ENCODE measurements at places on chromosomes 4 and X. TPM values are rescaled to one million over a fixed set of nuclear protein-coding genes. Genes with fewer than 3 reads are reported as not detected.

OCIAD2 gene
- 29.2 TPM for total RNA-seq

VEGFC gene
- 16.1 TPM for total RNA-seq

FRYL gene
- total RNA-seq = 85.0 TPM

LRIT3 gene
- total RNA-seq = 0.12 TPM

CT45A2 gene
- not detected for total RNA-seq

SPARCL1 gene
- 299 TPM for total RNA-seq

GRCh38 chrX:29461039-29461438 lies 754.3 kb upstream of the MAGEB2 start:
- no peak for DNase-seq

- no peak for DNase-seq
These were observed 1.5 kb downstream of the NMU start for GRCh38 chr4:55634417-55635128.

GRCh38 chrX:76433219-76433618 lies 5.7 kb downstream of the MAGEE1 start:
- DNase-seq = no peak

- DNase-seq = no peak
These were observed 2.0 kb upstream of the ATRX start for GRCh38 chrX:77788050-77788449.

DNA sequence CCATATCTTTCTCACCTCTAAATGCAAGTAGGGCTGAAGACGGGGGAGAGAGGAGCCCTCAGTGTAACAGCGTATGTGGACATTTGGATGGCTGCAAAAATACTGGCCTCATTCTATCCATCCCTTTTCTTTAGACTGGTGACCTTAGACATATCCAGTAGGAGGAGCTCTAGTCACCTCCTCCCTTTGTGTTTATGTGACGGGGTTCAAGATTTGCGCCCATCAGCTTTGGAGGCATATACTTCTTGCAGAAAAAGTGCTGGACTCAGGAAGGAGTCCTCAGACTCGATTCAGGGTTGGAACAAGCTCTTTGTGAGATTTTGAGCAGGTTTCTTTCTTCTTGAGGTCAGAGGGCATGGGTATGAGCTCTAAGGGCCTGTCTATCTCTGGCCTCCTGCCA lies 86.2 kb downstream of the MAMLD1 start:
- no peak for DNase-seq

GRCh38 chr4:174537634-174538033 lies 15.3 kb upstream of the HPGD start:
- no peak for DNase-seq

DNA sequence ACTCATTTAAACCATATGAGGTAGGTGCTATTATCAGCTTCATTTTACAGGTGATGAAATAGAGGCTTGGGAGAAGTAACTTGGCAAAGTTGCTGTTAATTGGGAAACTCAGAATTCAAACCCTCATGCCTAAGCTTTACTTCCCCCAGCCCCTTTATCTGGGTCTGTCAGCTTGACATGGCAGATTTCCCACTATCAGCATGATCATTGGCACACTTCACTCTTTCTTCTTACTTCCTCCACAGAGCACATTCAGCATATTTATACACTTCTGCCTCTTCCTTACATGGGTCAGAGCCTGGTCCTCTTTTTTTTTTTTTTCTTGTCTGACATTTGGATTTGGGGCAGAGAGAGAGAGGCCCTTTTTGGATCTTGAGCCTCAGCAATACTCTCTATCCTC lies 56.5 kb upstream of the ARX start:
- DNase-seq = no peak

- DNase-seq = no peak
These were observed 37.5 kb upstream of the STK26 start for GRCh38 chrX:131985526-131986049.

DNA sequence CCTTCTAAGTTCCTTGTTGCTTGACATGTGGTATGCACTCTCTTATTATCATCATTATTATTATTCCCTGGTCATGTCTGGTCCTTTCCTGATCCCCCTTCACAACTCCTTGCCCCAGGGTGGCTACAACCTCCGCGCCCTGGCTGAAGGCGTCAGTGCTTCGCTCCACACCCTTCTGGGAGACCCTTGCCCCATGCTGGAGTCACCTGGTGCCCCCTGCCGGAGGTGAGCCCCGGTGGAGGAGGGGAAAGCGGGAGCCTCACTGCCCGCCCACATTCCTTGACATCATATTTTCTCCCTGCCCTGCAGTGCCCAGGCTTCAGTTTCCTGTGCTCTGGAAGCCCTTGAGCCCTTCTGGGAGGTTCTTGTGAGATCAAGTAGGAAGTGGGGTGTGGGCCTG lies 11.0 kb upstream of the ERAS start:
- no peak for DNase-seq

GRCh38 chr4:185773419-185773818 lies 38.6 kb downstream of the SORBS2 start:
- DNase-seq = peak; percentile 67

- no peak for DNase-seq
These were observed 163.6 kb upstream of the ANK2 start for GRCh38 chr4:112885897-112886296.

GRCh38 chr4:83231620-83232076 lies 53.0 kb downstream of the COQ2 start:
- no peak for DNase-seq

- DNase-seq = no peak
These were observed 361.3 kb downstream of the OPHN1 start for GRCh38 chrX:68072041-68072440.

DNA sequence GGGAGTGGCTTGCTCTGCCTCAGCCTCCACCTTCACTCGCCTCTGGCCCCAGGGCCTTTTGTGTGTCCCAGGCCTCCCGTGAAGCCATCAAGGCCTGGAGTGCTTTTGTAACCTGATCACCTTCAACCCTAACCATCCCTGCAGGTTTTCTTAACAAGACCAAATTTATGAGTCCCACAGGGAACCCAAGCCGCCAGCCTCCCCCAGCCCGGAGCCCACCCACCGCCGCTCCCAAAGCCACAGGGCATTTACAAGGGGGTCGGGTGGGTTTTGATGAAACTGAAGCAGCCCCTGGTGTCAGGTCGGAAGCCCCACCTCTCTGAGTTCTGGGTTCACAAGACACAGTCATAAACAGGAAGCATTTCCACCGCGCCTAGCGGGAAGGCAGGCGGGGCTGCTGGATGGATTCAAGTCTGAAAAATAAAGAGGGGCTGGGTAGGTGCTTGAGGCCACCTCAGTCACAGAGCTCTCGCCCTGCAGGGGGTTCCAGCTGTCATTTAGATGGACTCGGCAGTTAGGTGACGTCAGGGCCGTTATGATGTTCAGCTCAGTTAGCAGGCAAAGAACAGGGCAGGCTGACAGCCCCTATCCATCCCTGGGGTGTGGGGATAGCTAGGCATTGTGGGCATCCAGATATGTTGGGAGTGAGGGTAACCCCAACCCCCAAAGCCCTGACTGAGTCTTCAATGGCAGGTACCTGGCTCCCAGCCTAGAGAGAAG lies 128.5 kb downstream of the BCOR start:
- DNase-seq = no peak

DNA sequence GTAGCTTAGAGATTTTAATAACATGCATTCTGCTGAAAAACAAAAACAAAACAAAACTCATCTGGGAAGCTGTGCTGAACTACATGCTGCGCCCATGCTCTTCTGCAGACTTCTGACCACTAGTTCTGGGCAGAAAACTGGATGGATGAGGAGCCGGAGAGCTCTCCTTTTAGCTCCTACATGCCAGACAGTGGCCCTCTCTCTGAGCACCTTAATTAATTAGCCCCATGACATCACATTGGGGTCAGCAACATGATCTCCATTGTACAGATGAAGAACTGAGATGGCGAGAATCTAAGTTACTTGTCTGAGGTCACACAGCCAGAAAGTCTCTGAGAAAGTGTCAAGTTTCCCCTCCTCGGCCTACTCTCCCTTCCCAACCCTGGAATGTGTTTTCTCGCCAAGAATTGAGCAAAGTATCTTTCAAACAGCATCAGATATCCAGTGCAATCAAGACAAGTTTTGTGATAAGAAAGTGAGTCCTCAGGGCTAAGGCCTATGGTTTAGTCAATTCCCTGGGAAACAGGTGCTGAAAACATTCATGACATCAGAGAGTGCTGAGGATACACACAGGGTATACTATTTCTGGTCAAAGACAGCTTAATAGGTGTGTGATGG lies 21.6 kb downstream of the SCD5 start:
- DNase-seq = no peak

DNA sequence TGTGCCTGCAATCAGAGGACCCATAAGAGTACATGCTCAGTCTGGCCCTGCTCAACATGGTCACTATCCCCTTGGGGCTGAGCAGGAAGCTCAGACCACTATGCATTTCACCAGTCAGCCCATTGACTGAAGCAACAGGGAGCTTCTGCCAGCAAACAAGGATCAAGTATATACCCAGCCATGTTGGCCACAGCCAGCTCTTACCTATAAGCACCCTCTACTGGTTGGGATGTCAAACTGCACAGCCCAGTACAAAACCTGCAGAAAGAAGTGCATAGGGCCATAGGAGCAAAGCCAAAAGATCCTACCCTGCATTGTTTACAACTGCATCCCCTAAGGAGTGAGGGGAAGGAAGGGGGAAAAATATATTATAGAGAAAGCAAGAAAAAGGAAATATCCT lies 214.4 kb upstream of the CPEB2 start:
- no peak for DNase-seq

All from lower lobe of right lung (tissue), 2 donors.